ENCODE measurements at places on chromosomes 6 and 20.

- no peak for DNase-seq
Observed at GRCh38 chr6:160054913-160055312, 66.7 kb upstream of the SLC22A1 start.

GRCh38 chr20:62817975-62818591 lies 1.2 kb downstream of the COL9A3 start:
- DNase-seq, result no peak

DNA sequence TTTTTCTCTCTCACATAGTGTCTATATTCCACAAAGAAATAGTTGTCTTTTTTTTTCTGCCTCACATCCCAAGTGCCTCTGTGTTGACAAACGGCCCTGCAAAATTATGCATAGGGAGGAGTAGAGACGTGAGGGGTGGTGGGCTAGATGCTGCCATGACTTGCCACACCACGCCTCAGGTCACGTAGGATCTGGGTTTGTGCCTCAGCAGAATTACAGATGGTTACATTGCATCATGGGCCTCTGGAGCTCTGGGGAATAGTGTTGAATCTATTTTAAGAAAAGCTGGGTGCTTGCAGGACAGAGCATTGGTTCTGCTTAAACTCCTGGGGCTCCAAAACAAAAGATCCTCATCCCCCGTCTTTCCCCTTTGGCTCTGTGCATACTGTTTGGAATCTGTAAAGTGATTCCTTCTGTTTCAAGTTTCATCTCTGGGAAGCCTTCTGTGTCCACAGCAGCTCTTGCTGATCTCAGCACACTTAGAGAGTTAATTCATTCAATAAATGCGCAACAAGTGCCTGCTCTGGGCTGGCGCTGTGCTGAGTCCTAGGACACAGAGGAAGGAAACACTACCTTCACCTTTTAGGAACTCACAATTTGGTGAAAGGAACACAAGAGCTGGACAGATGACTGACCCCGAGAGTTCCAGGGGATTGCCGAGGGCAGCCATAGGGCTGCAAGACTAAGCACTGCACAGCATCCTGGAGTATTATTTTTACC lies 2.4 kb downstream of the FANCE start:
- DNase-seq, result peak; percentile 33

- DNase-seq, result peak; percentile 31
Observed at GRCh38 chr6:31272436-31272835, 544 bp upstream of the HLA-C start.

DNA sequence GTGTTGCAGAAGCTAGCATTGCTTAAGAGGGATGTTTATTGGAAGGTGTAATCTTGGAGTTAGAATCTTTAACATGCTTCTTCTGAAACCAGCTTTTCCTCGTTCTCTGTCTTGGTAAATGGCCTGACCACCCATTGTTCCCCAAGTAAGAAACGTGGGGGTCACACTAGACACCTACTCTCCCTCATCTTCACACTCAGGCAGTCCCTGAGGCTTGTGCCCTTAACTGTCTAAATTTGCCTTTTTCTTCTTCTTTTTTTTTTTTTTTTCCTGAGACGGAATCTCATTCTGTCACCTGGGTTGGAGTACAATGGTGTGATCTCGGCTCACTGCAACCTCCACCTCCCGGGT lies 16.2 kb upstream of the ARFGEF2 start:
- DNase-seq, result no peak

- DNase-seq, result peak; percentile 3
Observed at GRCh38 chr6:93792746-93793145, 373.4 kb upstream of the EPHA7 start.

- DNase-seq, result peak; percentile 76
Observed at GRCh38 chr20:50409495-50409894, 100.7 kb upstream of the PTPN1 start.

- DNase-seq, result no peak
Observed at GRCh38 chr20:16709017-16709416, 20.8 kb upstream of the SNRPB2 start.

DNA sequence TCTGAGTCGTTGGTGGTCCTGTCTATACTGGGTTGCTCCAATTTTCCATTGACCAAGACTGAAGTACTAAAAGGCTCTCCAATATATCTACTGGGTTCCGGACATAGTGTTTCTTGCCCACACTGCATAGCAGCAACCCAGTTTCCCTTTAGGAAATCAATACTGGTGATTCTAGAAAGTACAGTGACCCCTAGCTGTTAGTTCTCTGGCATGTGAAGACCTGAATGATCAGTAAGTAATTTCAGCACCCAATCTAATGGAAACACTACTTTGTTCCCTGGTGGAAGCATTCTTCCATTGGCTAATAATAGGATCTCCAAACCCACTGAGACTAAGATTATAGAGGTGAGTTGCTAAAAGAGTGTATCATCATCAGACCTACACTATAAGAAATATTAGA lies 40.8 kb upstream of the STMND1 start:
- no peak for DNase-seq

DNA sequence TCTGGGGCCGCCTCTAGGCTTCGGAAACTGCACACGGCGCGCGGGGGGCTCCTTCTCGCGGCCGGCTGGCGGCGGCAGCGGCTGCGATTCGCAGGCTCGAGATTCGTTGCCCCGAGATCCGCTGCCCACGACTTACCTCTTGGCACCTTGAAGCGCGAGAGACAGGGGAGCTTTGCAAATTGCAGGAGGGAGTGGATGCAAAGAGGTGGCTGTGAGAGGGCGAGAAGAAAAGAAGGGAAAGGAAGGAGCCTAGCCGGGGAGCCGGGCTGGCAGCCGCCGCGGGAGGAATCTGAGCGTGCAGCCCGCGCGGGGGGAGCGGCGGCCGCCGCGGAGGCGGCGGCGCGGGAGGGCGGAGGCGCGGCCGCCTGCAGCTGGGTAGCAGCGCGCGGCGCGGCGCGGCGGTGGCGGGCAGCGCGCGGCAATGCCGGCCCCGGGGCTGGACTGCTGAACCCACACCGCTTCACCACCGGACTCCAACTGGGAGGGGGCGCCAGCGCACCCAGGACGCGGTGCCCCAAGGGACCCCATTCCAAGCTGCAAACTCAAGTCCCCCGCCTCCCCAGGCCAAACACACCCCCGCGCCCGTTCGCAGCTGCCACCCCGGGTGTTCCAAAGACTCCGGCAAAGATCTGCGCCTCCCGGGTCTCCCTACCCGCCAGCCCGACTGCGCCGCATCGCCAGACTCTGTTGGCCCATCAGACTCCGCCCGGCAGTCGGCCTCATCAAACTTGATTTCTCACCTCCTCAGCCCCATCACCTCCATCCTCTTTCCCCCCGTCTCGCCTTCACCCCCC lies 44.2 kb upstream of the SUPT3H start:
- DNase-seq, result peak; percentile 85

DNA sequence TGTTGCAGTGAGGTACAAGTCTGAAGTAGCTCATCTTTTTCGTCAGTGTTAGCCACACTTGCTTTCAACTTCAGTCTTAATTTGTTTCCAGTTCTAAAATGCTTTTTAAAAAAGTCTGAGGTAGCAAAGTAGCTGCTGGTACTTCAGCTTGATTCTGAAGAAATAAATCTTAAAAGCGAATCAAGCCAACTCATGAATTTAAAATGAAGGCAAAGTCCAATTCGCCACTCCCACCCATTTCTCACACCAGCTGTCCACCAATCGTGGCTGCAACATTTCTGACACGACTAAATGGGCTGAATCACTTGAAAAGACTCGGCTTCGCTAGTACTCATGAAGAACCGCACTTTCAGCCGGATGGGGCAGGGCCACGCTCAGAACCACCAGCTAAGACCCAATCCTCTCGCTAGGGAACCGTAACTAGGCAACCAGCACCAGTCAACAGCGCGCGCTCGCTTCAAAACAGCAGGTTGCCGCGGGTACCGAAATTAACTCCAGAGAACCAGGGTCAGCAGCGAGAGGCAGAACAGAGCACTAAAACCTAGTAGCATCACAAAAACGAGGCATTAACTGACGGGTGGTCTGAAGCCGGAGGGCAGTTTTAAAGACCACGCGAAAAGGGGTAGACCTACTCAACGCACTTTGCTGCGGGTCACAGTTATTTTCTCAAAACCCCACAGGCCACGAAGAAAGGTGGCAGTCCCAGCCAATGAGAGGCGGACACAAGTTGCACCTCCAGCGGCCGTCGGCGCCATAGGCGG lies 900 bp downstream of the BCLAF1 start:
- DNase-seq, result peak; percentile 93

GRCh38 chr6:141105481-141105880 lies 1027.2 kb upstream of the GJE1 start:
- DNase-seq, result peak; percentile 7

DNA sequence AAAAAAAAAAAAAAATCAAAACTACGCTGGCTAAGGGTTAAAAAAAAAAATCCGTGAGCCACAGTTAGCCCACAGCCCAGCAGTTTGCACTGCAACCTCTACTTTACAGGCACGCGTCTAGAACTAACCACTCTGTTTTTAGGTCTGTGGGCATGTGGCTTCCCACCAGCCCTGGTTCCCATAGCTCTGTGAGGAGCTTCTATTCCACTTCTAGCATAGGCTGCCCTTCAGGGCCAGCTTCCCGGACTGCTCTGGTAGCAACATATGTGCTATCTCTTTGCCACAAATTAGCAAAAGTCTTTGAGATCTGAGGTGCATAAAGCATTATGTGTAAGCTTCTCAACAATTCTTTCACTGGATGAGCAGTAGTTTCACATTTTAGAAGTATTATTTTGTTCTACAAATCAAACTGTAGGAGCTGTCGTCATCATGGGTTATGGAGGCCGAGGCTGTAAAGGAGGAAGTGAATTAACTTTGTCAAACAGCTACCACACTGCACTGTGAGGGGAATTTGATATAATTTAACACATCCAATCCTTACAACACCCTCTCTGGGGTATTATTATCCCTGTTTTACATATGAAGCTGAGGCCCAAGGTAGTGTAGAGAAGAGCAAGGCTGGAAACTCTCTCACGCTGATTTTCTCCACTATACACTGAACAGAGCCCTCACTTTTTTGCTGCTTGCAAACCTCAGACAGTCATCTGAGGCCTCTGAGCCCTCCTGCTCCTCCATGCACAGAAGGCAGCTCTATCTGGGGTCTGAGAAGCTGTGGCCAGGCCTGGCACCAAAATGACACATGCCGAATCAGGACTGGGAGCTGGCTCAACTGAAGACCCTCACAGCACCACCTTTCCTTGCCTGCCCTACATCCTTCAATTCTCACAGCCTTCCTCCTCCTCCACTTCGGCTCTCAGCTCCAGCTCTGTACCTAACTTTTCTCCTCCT lies 35.4 kb downstream of the MAN1A1 start:
- DNase-seq, result no peak

GRCh38 chr6:144327081-144327480 lies 41.9 kb downstream of the UTRN start:
- peak; percentile 25 for DNase-seq

DNA sequence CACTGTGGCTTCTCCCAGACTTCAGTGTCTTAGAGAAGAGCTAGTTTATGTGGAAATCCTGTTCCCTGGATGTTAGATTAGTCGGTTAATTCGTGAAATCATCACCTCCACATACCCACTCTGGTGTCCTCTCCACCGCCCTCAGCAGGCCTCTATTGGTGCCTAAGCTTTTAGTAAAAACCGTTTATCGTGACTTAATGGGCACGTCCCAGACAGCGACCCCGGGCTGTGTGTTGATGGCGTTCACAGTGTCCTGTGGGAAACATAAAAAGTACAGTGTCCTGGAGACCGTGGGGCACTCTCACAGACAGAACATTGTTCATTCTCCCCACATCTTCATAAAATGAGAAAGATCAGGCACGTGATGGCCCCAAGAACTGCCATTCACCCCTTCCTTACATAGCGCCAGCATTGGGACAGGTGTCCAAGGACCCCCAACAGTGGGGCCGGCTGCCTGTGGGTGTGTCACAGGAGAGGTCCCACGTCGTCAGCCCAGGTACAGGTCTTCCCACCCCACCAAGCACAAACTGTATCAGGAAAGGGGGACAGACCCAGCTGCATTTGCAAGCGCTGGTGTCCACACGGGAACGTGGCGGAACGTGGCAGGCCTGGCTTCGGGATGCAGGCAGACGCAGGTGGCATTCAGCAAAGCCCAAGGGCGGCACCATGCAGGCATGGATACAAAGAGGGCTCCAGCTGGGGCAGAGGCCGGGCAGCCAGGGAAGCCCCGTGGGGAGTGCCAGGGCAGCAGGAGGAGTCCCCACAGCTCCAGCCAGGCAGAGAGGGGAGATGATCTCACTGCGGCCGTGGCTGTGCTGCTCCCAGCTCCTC lies 237.7 kb downstream of the DLL1 start:
- no peak for DNase-seq

- peak; percentile 48 for DNase-seq
Observed at GRCh38 chr6:129497481-129498441, 212.2 kb downstream of the ARHGAP18 start.

- DNase-seq, result peak; percentile 93
Observed at GRCh38 chr20:47336129-47336754, 20.3 kb downstream of the ZMYND8 start.

GRCh38 chr6:115766745-115767462 lies 293.8 kb downstream of the FRK start:
- no peak for DNase-seq

GRCh38 chr20:3622406-3622805 lies 40.8 kb downstream of the GFRA4 start:
- DNase-seq, result no peak

DNA sequence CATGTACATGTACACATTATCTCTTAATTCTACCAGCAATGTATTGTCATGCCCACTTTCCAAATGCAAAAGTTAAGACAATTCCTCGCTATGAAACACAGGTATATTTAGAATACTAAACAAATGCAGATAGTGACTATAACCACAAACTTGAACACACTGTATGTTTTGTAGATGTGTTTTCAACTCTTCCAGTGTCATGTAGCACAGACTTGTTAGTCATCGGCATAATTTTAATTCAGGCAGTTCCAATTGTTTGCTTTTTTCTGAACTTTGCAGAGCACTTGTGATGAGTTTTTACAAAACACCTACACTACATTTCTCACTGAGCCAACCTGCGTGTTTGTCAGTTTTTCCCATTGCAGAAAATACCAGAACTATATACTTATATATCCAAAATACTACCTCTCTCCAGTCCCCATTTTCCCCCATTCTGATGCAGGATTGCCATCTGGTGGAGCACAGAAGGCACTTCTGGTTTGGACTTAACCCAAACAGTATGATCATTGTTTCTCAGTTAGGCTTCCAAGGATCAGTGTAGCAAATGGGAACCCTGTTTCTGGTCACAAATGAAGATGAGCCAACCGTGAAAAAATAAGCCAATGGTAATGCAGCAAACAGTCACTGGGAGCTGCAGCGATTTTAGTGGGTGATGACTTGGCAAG lies 143.4 kb downstream of the ADGRB3 start:
- DNase-seq, result peak; percentile 17

GRCh38 chr20:10565922-10566897 lies 107.6 kb downstream of the JAG1 start:
- no peak for DNase-seq

DNA sequence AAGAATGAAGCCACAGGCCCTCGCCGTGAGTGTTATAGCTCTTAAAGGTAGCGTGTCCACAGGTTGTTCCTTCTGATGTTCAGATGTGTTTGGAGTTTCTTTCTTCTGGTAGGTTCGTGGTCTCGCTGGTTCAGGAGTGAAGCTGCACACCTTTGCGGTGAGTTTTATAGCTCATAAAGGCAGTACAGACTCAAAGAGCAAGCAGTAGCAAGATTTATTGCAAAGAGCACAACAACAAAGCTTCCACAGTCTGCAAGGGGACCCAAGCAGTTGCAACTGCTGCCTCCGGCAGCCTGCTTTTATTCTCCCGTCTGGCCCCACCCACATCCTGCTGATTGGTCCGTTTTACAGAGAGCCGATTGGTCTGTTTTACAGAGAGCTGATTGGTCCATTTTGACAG lies 5.2 kb downstream of the HIVEP1 start:
- DNase-seq, result no peak
